ENCODE measurements at places on chromosomes 1 and 21.

- peak; percentile 51 for DNase-seq
Observed at GRCh38 chr1:39258146-39258924, 53.8 kb downstream of the MACF1 start.

DNA sequence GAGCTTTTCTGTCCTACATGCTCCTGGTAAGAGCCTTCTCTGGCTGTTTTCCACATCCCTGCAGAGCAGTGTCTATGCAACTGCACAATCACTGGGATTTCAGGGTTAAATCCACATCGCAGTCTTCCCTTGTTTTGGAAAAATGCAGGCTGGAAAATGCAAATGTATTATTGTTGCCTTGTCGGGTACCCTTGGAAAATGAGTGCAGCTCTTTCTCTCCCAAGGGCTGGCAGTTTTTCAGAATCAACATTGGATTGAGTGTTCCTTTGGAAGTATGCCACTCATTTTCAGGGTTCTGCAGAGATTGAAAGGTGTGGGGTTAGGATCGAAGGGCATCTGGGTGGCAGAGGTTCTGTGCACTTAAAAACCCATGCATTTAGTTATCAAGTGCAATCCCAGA, 3.2 kb downstream of the NOS1AP start:
- DNase-seq: no peak

- no peak for DNase-seq
Observed at GRCh38 chr1:1348420-1349255, 580 bp downstream of the DVL1 start.

DNA sequence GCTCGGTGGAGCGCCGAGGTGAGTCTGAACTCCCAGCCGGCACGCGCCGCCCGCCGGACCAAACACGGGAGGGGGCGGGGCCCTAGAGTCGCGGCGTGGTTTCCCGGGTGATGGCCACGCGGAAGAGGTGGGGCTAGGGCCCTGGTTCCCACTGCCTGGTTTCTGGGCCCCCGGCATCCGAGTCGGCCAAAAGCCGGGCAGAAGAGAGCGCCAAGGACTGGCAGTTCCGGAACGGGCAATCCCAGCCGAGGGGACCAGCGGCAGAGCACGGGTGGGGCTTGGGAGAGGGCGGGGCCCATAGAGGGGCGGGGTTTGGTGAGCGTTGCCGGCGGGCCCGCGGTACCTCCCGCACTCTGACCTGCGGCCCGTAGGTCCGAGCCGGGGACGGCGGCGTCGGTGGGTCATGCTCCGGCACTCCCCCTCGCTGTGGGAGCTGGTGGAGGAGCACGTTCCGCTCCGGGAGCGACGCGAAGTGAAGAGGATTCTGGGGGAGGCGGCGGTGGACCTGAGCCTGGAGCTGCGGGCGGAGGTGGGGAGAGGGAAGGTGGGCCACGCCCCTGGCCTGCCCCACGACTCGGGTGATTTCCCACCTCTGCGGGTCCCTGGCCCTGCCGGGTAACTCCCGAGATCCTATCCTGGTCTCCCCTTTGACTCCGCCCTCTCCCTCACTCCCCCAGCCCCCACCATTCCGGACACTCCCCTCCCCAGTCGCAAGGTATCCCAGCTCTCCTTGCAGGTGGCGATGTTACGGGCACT, at the start of gene CCDC24:
CCDC24 (plus strand) TSS at position 124 of the 756 bp plus-strand sequence; CDS start at position 404, 280 bp downstream.
- DNase-seq: peak; percentile 70

- DNase-seq: no peak
Observed at GRCh38 chr1:228374711-228375577, 31.7 kb downstream of the TRIM11 start.

DNA sequence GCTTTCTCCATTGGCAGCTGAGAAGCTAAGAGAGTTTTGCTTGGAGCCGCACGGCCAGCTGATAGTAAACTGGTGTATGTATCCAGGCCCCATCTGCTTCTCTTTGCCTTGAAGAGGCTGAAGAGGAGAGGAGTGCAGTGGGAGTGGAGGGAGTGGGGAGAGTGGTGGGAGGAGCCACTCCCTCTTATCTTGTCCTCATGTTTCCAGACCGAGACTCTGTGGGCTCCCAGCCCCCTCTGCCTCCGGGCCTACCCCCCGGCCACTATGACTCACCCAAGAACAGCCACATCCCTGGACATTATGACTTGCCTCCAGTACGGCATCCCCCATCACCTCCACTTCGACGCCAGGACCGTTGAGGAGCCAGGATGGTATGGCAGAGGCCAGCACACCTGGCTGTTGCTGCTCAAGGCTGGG, 6.0 kb upstream of the LRRC71 start:
- DNase-seq: no peak

DNA sequence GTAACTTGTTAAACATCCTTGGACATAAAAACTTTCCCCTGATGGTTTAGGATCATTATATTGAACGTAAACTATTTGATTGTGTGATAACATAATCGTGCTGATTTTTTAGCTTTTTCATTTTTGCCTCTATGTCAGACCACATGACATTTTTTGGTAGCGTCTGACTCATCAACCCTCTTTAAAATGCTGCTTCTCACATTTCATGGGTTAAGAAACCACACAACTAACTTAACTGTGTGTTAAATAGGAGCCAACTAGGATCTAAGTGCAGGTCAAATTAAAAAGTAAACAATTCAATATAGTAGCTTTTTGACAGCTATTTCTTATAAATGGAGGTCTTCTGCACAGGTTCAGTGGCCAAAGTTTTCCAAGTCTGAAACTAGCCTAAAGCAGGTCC, 9.8 kb downstream of the BTG3 start:
- no peak for DNase-seq

- DNase-seq: no peak
Observed at GRCh38 chr1:22286491-22286890, 143.6 kb upstream of the WNT4 start.

- DNase-seq: no peak
Observed at GRCh38 chr1:158274797-158275196, 14.9 kb upstream of the CD1C start.

- no peak for DNase-seq
Observed at GRCh38 chr21:16102113-16102512, 372.3 kb downstream of the USP25 start.

GRCh38 chr1:226073184-226073950, 10.9 kb downstream of the H3-3A start:
- DNase-seq: no peak
